A549 treated with Hydrocortisone at 1 μM for 4 hours (cell line): ENCODE measurements at places on chromosomes 16 and 17. TPM values are rescaled to one million over a fixed set of nuclear protein-coding genes. Genes with fewer than 3 reads are reported as not detected.

Gene ACE
- total RNA-seq, result 1.6 to 3.1 TPM (median 2.4 TPM) in 5 replicates

Gene MED1
- total RNA-seq, result 25.2 to 38.1 TPM (median 29.4 TPM) in 5 replicates

Gene SLFN14
- not detected in 5 replicates for total RNA-seq

Gene TBC1D3I
- 0.10 to 0.27 TPM (median 0.17 TPM) in 5 replicates for total RNA-seq

Gene CDRT15L2
- not detected in 5 replicates for total RNA-seq

Gene SLC38A8
- total RNA-seq, result 0.46 TPM in 1 of 5 replicates, not detected in the others

Gene ZPBP2
- not detected in 5 replicates for total RNA-seq

Gene GPR142
- total RNA-seq, result not detected in 5 replicates

Gene TNP2
- not detected in 5 replicates for total RNA-seq

Gene SMIM5
- 0.59 to 1.1 TPM (median 0.89 TPM) in 5 replicates for total RNA-seq

Gene KRTAP4-4
- total RNA-seq, result not detected in 5 replicates

Gene ATAD5
- total RNA-seq, result 3.1 to 5.3 TPM (median 4.3 TPM) in 5 replicates

Gene CHST4
- total RNA-seq, result 0.05 to 0.09 TPM (median 0.08 TPM) in 3 of 5 replicates, not detected in the others

Gene EME1
- 15.6 to 16.3 TPM (median 16.0 TPM) in 5 replicates for total RNA-seq

Gene MPV17L
- total RNA-seq, result 4.7 to 6.2 TPM (median 4.7 TPM) in 5 replicates

Gene MYH2
- total RNA-seq, result not detected in 5 replicates

Gene HLF
- total RNA-seq, result 0.09 to 0.14 TPM (median 0.10 TPM) in 5 replicates

Gene RAPGEFL1
- 2.2 to 3.0 TPM (median 2.8 TPM) in 5 replicates for total RNA-seq
